Thyroid gland (tissue), 4 donors: ENCODE measurements at places on chromosomes 2 and 18.

GRCh38 chr2:59690849-59691248, 862.6 kb downstream of the BCL11A start:
- H3K36me3 ChIP-seq, result no peaks in the 10 kb centered on the region
- peaks cover 7% of the 10 kb centered on the region for H3K4me1 ChIP-seq
- H3K27me3 ChIP-seq, result no peaks in the 10 kb centered on the region
- H3K4me3 ChIP-seq, result no peak overlapping the region
- no peak overlapping the region for H3K27ac ChIP-seq

GRCh38 chr18:74897971-74898657, 300.4 kb downstream of the ZNF407 start:
- no peaks in the 10 kb centered on the region for H3K4me1 ChIP-seq
- no peaks in the 10 kb centered on the region for H3K27me3 ChIP-seq
- no peaks in the 10 kb centered on the region for H3K36me3 ChIP-seq
- H3K4me3 ChIP-seq, result no peak overlapping the region

- no peak overlapping the region for H3K27ac ChIP-seq
- no peaks in the 10 kb centered on the region for H3K27me3 ChIP-seq
- peaks cover 20% of the 10 kb centered on the region for H3K4me1 ChIP-seq
- no peak for DNase-seq
Measured at GRCh38 chr2:222711315-222711940, 40.0 kb downstream of the MOGAT1 start.

- H3K27me3 ChIP-seq, result no peaks in the 10 kb centered on the region
- no peaks in the 10 kb centered on the region for H3K36me3 ChIP-seq
- no peak for DNase-seq
- H3K4me3 ChIP-seq, result no peak overlapping the region
Measured at GRCh38 chr18:68017385-68017784, 500.9 kb upstream of the DSEL start.

- DNase-seq, result peak; percentile 79
- no peaks in the 10 kb centered on the region for H3K36me3 ChIP-seq
- H3K27me3 ChIP-seq, result no peaks in the 10 kb centered on the region
- H3K4me1 ChIP-seq, result no peaks in the 10 kb centered on the region
- H3K4me3 ChIP-seq, result peak within 1 kb of the TSS; percentile 54
Measured at GRCh38 chr2:163735685-163736432, at the start of gene FIGN. TSS of gene FIGN (minus strand) at chr2:163736008. CDS start at chr2:163734927, 1,081 bp downstream.

DNA sequence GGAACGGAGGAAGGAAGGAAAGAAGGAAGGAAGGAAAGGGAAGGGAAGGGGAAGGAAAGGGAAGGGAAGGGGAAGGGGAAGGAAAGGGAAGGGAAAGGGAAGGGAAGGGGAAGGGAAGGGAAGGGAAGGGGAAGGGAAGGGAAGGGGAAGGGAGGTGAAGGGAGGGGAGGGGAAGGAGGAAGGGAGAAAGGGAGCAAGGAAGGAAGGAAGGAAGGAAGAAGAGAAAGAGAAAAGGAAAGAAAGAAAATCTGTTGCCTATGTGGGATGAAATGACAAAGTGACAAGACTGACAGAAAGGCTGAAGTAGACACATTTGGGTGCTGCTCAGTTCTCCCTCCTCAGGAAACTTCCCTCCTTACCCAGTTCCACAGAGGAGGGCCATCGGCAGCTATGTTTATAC, 46.3 kb upstream of the GORASP2 start:
- H3K36me3 ChIP-seq, result no peaks in the 10 kb centered on the region
- no peak overlapping the region for H3K27ac ChIP-seq
- no peak overlapping the region for H3K4me3 ChIP-seq
- no peaks in the 10 kb centered on the region for H3K27me3 ChIP-seq
- no peaks in the 10 kb centered on the region for H3K4me1 ChIP-seq
- DNase-seq, result no peak

- H3K4me3 ChIP-seq, result no peak overlapping the region
- no peak for DNase-seq
- H3K36me3 ChIP-seq, result no peaks in the 10 kb centered on the region
- H3K4me1 ChIP-seq, result peaks cover 27% of the 10 kb centered on the region
Measured at GRCh38 chr18:48111587-48111986, 181.1 kb upstream of the SMAD2 start.

GRCh38 chr2:219633276-219634065, 6.0 kb downstream of the SLC4A3 start:
- no peak overlapping the region for H3K27ac ChIP-seq
- no peaks in the 10 kb centered on the region for H3K27me3 ChIP-seq
- no peaks in the 10 kb centered on the region for H3K4me1 ChIP-seq
- no peak overlapping the region for H3K4me3 ChIP-seq
- H3K36me3 ChIP-seq, result no peaks in the 10 kb centered on the region

- no peak overlapping the region for H3K4me3 ChIP-seq
- no peaks in the 10 kb centered on the region for H3K27me3 ChIP-seq
- H3K4me1 ChIP-seq, result no peaks in the 10 kb centered on the region
- H3K27ac ChIP-seq, result no peak overlapping the region
- peak; percentile 70 for DNase-seq
Measured at GRCh38 chr2:74587664-74588277, 33.3 kb downstream of the DOK1 start.

- no peak overlapping the region for H3K27ac ChIP-seq
- H3K36me3 ChIP-seq, result no peaks in the 10 kb centered on the region
- H3K4me3 ChIP-seq, result no peak overlapping the region
- H3K4me1 ChIP-seq, result no peaks in the 10 kb centered on the region
- no peak for DNase-seq
- H3K27me3 ChIP-seq, result no peaks in the 10 kb centered on the region
Measured at GRCh38 chr2:219965287-219966194, 338.1 kb downstream of the SLC4A3 start.

DNA sequence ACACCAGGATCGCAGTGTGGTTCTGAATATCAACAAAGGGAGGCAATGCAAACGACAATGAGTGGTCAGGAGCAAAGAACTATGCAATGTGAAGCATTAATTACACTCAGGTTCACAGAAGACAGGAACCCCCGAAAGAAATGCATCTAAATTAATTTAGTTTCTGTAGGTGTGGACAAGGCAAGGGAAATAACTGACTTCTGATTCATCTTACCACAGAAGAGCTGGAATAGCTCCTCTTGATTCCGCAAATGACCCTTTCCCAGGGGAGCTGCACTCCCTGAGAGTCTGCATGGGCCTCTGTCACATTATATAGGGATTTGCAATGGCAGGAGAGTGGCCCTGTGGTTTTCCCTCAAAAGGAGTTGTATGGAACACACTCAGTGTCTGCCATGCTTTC, 263.9 kb upstream of the APCDD1 start:
- no peaks in the 10 kb centered on the region for H3K4me1 ChIP-seq
- no peak overlapping the region for H3K27ac ChIP-seq
- H3K36me3 ChIP-seq, result no peaks in the 10 kb centered on the region
- H3K4me3 ChIP-seq, result no peak overlapping the region

DNA sequence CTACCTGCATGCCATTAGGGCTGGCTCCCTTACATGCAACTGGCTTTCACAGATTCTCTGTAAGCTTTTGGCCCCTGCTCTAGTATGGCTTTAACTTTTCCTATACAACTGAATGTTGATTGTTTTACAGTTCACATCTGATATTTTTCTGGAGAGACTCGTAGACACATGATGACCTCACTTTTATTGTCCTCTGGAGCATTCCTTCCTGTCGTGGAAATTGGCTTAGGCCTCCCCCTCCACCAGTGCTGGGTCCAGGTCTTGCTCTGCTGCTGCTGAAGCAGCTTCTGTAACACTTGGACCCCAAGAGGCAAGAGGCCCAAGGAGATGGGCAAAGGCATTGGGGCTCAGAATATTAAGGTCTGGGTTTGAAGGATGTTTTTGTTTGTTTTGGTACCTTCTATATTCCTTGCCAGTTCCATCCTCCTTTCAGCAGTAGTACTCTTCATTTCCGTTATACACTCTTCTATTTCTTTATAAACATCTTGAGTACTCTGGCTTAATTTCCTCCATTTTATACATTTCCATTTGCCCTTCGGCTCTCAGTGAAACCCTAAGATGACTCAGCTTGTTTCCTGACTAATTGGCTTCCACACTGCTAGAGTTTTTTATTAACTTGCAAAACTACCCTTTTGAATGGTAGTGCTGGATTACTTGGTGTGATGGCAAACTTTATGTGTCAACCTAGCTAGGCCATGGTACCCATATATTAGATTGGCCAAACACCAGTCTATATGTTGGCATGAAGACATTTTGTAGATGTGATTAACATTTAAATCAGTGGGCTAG, 219.8 kb downstream of the CDCA7 start:
- H3K4me3 ChIP-seq, result no peak overlapping the region
- H3K4me1 ChIP-seq, result peaks cover 14% of the 10 kb centered on the region
- no peaks in the 10 kb centered on the region for H3K27me3 ChIP-seq
- no peaks in the 10 kb centered on the region for H3K36me3 ChIP-seq

- H3K36me3 ChIP-seq, result peaks cover 3% of the 10 kb centered on the region
- no peaks in the 10 kb centered on the region for H3K4me1 ChIP-seq
- no peak for DNase-seq
- no peak overlapping the region for H3K4me3 ChIP-seq
Measured at GRCh38 chr2:101892377-101892776, 99.4 kb upstream of the IL1R2 start.

GRCh38 chr2:85662899-85663593, 5.0 kb downstream of the SFTPB start:
- H3K27me3 ChIP-seq, result no peaks in the 10 kb centered on the region
- H3K4me1 ChIP-seq, result peaks cover 24% of the 10 kb centered on the region
- H3K27ac ChIP-seq, result peak overlapping the region; percentile 58
- no peaks in the 10 kb centered on the region for H3K36me3 ChIP-seq

GRCh38 chr18:9506046-9506792, 30.9 kb downstream of the RALBP1 start:
- peak overlapping the region; percentile 67 for H3K27ac ChIP-seq
- peaks cover 36% of the 10 kb centered on the region for H3K4me1 ChIP-seq
- no peaks in the 10 kb centered on the region for H3K27me3 ChIP-seq
- DNase-seq, result peak; percentile 49

DNA sequence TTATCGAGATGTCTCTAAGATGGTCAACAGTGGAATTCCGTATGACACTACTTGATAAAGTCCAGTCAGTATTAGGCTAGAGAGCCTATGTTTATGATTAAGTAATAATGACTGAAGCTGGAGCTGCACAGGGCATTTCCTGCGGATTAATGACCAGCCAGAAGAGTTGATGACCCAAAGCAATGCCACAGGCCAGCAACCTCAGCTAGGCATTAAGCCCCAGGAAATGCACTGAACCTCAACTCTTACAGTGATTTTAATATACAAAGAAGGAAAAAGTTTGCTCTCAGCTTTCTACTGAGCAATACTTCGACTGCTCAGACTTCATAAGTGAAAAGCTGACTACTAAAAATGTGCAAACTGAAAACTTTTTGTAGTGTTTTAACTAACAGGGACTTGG, 3.9 kb downstream of the KCTD1 start:
- H3K27me3 ChIP-seq, result no peaks in the 10 kb centered on the region
- H3K27ac ChIP-seq, result no peak overlapping the region
- no peak overlapping the region for H3K4me3 ChIP-seq
- H3K36me3 ChIP-seq, result no peaks in the 10 kb centered on the region
- no peak for DNase-seq

GRCh38 chr2:103135679-103136078, 373.8 kb downstream of the TMEM182 start:
- H3K36me3 ChIP-seq, result no peaks in the 10 kb centered on the region
- no peak for DNase-seq
- H3K27me3 ChIP-seq, result no peaks in the 10 kb centered on the region
- no peak overlapping the region for H3K27ac ChIP-seq

DNA sequence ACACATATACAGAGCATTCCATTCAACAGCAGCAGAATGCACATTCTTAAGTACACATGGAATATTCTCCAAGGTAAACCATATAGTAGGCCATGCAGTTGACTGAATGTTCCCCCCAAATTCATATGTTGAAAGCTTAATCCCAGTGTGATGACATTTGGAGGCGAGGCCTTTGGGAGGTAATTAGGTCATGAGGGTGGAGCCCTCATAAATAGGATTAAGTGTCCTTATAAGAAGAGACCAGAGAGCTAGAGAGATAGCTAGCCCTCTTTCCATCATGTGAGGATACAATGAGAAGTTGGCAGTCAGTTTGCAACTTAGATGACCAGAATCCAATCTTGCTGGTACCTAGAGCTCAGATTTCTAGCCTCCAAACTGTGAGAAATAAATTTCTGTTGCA, 27.6 kb downstream of the TMEM185B start:
- H3K27me3 ChIP-seq, result no peaks in the 10 kb centered on the region
- DNase-seq, result no peak
- H3K4me1 ChIP-seq, result peaks cover 11% of the 10 kb centered on the region
- H3K27ac ChIP-seq, result no peak overlapping the region
- H3K36me3 ChIP-seq, result no peaks in the 10 kb centered on the region

- H3K36me3 ChIP-seq, result no peaks in the 10 kb centered on the region
- H3K4me3 ChIP-seq, result no peak overlapping the region
- H3K4me1 ChIP-seq, result no peaks in the 10 kb centered on the region
- no peak for DNase-seq
Measured at GRCh38 chr2:223197046-223197445, 145.1 kb downstream of the KCNE4 start.

GRCh38 chr2:189178726-189179569, 613 bp downstream of the COL5A2 start:
- H3K36me3 ChIP-seq, result no peaks in the 10 kb centered on the region
- H3K27ac ChIP-seq, result no peak overlapping the region
- H3K4me3 ChIP-seq, result peak overlapping the region; percentile 29
- DNase-seq, result no peak
- no peaks in the 10 kb centered on the region for H3K27me3 ChIP-seq
